Fibroblast of skin of abdomen (primary cell): ENCODE measurements at places on chromosomes 1 and 21.

GRCh38 chr21:25895565-25896205 lies 160.9 kb downstream of the GABPA start:
- DNase-seq: peak; percentile 40

GRCh38 chr1:157952601-157953000 lies 40.8 kb upstream of the KIRREL1 start:
- no peak for DNase-seq

DNA sequence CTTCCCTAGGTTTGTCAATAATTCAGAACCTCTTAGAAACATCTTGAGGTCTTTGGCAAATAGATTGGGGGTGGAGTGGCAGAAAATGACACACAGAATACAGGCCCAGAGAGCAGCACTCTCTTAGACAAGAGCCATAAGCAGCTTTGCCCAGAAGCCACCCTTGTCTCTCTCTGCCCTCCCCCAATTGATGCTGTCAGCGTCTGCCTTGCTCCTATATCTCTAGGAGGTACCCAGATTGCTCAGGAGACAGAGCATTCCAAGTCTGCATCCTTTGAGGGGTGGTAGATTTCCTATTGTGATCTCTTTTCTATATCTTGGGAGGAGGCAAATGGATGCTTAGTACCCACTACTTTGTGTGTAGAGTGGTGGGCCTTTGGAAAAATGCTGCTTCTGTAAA lies 1.8 kb downstream of the RGL1 start:
- no peak for DNase-seq

DNA sequence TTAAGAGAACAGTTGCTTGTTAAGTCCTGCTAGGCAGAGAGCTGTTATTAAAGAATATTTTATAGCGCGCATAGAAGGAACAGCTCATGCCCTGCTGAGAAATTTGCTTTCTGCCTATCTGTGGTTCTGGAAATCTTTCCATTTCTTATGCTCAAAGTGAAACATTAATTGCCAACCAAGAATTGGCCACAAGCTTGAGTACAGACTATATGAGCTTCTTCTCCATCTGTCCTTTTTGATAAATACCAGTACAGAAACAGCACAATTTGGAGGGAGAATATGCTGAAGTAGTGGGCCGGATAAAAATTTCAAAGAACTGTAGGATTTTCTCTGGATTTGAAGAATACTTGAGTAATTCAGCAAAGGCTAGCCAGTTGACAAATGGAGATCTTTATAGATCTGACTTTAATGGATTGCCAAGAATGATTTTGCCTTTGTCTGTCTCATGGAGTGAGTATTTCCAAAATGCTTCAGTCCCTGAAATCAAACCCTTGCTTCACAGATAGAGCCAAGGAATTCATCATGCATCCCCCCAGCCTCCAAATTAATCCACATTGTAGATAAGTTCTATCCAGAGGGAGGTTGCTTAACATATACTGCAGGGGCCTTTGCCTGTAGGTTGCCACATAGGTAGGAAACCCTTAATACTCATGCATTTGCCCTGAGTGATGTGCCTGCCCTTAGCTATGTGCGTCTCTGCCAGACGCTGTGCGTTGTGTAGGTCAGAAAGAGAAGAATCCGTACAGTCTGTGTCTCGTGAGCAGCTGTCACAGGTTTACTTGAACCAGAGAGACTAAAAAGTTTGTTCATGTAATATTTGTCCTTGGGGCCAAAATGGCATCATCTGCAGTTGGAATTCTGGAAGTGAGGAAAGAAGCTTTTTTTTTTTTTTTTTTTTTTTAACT lies 44.2 kb downstream of the SMYD2 start:
- DNase-seq: no peak

DNA sequence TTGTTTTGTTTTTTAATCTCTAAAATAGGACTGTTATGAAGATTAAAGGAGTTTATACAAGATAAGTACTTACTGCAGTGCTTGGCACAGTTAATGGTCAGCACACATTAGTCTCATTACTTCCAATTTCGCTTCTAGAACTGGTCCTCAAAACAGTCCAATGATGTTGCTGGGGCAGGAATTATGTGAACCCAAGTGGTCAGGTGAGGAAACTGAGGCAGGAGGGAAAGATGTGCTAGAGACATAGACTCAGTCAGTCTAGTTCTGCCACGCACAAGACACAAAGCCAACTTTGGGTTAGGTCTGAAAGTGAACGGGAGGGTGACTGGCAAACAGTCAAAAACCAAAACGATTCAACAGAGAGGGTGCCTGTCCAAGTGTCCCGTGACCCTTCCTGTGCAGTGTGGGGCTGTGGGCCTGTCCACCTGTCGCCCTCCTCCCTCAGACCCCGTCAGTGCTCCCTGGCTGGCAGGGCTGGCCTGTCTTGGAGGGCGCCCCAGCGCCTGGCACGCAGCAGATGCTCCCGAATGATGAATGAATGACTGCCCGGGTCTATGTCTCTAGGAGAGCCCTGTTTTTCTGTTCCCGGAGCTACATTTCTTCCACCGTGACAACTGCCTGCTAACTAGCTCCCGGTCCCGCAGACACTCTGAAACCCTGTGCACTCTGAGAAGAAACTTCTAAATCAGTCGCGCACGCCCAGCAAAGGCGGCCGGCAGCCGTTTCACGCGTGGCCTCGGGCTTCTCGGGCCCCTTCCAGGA lies 2.4 kb downstream of the LRP8 start:
- no peak for DNase-seq

- DNase-seq: no peak
Observed at GRCh38 chr1:92663775-92664174, 121.1 kb downstream of the EVI5 start.

DNA sequence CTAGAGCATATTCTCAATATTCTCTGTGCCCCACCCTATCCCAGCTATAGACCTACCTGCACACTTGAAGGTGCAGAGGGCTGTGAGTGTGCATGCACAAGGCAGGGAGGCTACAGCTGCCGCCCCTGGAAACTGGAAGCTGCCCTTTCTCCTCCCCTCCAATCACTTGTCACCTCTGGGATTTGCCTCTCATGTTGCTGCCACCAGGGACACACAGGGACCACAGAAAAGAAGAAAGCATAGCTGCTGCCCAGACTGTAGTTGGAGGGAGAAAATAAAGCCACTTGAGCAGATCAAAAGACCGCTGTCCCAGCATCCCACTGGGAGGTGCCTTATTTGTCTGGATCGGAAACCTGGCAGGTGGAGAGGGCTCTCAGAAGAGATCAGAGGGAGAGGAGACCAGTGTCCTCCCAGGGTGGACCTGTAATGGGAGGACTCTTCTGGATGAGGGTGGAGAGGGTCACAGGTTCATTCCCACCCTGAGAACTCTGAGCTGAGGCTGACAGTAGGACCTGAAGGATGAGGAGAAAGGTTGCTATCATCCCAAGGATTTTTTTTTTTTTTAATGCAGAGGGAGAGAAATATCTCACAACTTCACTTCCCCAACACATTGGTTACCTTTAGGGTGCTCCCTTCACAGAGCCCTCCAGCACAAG lies 7.6 kb upstream of the INPP5B start:
- no peak for DNase-seq

GRCh38 chr1:160489513-160490261 lies 33.4 kb downstream of the SLAMF6 start:
- no peak for DNase-seq

DNA sequence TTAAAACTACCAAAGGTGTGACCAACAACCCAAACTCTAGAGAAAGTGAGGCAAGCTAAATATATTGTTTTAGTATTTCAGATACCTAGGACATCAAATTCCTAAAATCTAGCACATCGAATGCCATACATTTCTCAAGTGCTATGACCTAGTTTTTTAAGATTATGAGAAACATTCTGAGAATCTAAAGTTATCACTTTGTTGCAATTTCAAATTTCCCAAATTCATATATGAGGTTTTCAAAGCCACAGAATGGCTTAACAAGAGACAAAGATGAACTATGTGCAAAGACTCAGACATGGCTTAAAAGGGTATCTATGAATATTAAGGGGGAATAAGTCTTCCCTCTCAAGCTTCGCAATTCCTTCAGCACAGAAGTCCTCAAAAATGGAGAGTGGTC lies 6.8 kb downstream of the SCYL3 start:
- DNase-seq: peak; percentile 18

DNA sequence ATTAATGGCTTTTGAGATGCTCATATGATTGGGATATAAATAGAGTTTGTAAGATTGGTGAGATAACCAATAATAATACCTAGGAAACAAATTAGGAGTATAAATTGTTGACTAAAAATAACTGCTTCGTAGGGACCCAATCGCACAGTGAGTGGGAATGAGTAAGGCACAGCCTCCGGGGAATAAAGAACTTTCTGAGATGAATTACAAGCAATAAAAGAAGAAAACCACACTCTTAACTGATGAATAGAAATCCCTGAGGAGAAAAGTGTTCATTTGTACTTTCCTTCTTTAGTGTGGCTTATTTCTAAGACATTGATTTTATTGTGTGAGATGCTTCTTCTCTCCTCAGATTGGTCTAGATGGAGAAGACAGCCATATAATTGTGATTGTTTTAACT lies 443.4 kb upstream of the PRMT6 start:
- peak; percentile 28 for DNase-seq

DNA sequence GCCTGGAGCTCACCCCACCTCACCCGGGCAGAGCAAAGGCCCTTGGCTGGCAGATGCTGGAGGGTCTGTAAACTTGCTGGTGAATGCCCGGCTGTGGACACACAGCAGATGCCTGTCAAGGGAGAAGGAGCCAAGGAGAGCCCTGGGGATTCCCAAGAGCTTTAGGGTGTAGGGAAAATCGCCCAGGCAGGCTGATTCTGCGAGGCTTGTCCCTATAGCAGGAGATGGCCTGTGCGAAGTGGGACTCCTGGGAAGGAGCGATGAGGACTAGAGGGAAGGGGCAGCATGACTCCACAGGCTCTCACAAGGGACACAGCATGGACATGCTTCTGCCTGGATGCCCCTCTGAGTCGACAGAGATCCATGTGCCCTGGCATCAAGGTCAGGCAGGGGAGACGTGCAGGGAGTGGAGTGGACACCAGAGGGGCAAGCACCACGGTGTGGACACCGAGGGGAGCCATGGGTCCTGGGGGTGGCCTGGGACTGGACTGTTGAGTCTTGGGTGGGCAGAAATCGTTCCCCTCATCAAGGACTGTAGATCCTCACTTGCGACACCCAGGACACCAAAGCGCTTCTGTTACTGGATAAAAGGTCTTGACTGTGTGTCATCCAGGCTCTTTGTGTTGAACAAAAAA lies 71.4 kb upstream of the ABCG1 start:
- no peak for DNase-seq

DNA sequence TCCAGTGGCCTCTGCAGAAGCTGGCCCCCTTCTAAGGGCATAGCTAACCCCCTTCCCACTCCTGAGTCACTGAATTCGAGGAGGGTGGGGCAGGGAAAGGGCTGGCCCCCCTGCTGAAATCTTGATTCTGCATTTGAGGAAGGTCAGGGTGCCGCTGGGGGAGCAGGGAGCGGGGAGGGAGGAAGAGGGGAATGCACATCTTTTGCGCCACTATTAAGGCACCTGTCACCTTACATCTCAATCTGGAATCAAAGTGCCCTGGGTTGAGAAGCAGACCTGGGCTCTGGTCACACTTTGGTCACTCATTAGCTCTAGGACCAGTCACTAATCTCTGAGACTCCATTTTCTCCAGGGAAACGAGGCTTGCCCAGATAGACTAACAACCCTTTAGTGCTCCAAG lies 62.0 kb downstream of the TOR1AIP2 start:
- no peak for DNase-seq

DNA sequence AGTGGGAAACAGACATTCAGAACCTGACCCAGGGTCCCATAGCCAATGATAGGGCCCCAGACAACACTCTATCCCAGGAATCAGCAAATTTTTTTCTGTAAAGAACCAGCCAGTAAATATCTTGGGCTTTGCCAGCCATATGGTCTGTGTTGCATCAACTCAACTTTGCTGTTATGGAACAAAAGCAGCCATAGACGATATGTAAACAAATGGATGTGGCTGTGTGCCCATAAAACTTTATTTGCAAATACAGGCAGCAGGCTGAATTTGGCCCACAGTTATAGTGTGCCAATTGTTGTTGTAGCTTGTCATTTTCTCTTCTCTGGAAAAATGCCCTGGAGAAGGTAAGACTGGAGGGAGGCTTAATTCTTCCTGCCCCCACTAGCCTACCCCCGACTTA lies 431.1 kb upstream of the VAMP3 start:
- DNase-seq: no peak

- DNase-seq: peak; percentile 3
Observed at GRCh38 chr1:66685265-66685664, 67.0 kb upstream of the DYNLT5 start.
